ENCODE measurements at places on chromosomes 1 and 21. TPM values are rescaled to one million over a fixed set of nuclear protein-coding genes. Genes with fewer than 3 reads are reported as not detected.

The MOV10 gene
- 28.3 TPM for total RNA-seq

The PRAMEF4 gene
- total RNA-seq: not detected

The TMEM61 gene
- 3.4 TPM for total RNA-seq

The PUSL1 gene
- 22.6 TPM for total RNA-seq

- DNase-seq: no peak
Measured at GRCh38 chr1:19493547-19493946, 8.2 kb upstream of the CAPZB start.

- DNase-seq: no peak
Measured at GRCh38 chr21:43619856-43620255, 39.4 kb downstream of the HSF2BP start.

DNA sequence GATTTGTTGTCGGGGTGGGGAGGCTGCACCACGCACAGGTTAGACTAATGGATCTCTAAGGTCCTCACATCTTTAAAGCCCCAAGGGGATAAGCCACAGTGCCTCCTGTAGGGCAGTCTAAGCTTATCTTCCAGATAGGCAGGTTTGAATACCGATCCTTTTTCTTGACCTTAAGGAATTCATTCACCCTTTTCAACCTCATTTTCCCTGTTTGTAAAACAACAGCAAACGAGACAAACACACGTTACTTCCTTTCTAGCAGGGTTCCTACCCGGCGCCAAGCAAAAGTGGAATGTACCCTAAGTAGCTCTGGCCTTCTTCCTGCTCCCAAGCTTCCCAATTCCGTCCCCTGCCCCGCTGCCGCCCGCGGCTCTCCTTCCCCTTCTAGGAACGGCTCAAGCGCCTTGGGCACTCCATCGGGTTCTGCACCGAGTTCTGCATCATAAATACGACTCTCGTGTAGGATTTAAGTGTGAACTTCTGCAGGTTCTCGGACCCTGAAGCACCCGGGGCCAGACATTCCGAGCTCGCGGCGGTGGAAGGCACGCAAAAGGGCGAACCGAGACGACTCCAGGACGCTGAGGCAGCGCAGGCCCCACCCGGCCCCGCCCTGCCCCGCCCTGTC is 548 bp upstream of the CDC20 start:
- DNase-seq: no peak

DNA sequence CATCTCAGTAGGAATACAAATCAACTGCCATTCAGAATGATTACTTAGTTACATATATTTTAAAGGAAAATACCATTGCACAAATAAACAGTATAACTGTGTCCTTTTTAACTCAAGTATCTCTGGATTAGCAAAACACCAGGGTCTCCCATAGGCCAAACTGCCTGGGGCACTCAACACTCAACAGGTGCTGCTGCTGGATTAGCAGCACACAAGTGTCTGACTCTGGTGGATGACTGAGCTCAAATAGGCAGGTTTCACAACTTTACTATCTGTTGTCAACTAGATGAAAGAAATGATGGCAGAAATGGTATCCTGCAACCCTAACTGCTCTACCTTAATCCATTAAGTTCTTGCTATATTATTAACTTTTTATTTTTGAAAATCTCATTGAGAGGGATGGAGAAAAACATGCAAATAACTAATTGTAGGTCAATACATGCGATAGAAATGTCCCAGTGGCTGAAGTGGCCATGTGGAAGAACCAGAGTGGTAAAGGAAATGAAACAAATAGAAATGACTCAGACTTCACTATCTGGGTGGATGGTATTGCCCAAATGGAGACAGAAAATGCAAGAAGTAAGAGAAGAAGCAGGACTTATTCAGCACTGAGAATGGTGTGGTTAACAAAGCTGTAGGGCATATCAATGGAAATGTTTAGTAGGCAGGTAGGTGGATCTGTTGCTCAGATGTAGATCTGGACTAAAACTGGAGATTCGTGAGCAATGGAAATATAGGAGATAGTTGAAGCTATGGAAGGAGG is 90.8 kb upstream of the CCDC190 start:
- no peak for DNase-seq

DNA sequence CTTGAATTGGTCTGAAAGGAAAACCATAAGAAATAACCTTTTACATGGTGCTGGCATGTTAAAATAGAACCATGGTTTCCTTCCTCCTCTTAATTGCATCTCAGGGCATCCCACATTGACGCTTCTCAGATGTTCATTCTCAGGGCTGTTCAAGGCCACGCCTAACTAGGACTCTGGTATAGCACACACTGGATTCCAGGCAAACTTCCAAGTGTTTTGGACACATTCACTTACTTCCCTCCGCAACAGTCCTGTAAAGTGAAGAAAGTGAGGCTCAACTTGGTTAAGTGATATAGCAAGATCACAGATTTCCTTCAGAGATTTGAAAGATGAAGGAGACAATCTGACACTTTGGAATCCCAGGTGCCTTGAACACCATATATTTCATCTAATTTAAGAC is 244.8 kb downstream of the DUSP10 start:
- DNase-seq: no peak

DNA sequence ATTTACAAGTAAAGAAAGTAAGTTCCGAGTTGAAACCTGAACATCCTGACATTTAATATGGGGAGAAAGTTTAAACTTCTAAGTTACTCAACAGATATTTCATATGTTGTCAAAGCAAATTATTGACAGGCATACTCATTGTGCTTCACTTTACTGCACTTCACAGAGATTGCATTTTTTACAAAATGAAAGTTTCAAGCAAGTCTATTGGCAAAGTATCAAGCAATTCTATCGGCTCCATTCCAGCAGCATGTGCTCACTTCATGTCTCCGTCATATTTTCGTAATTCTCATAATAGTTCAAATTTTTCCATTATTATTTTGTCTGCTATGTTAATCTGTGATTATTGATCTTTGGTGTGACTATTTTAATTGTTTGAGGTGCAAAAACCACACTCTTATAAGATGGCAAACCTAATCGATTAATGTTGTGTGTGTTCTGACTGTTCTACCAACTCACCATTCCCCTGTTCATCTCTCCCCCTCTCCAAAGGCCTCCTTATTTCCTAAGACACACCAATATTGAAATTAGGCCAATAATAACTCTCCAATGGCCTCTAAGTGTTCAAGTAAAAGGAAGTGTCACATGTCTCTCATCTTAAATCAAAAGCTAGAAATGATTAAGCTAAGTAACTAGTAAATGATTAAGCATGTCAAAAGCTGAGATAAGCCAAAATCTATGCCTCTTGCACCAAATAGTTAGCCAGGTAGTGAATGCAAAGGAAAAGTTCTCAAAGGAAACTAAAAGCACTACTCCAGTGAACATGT is 68.2 kb upstream of the BCL9 start:
- DNase-seq: no peak

- DNase-seq: no peak
Measured at GRCh38 chr21:26157801-26158200, 12.8 kb downstream of the APP start.
